Stomach (tissue), 19 donors: ENCODE measurements at places on chromosomes 6 and 20.

GRCh38 chr6:27128311-27129094 lies 119.0 kb upstream of the PRSS16 start:
- DNase-seq = no peak

DNA sequence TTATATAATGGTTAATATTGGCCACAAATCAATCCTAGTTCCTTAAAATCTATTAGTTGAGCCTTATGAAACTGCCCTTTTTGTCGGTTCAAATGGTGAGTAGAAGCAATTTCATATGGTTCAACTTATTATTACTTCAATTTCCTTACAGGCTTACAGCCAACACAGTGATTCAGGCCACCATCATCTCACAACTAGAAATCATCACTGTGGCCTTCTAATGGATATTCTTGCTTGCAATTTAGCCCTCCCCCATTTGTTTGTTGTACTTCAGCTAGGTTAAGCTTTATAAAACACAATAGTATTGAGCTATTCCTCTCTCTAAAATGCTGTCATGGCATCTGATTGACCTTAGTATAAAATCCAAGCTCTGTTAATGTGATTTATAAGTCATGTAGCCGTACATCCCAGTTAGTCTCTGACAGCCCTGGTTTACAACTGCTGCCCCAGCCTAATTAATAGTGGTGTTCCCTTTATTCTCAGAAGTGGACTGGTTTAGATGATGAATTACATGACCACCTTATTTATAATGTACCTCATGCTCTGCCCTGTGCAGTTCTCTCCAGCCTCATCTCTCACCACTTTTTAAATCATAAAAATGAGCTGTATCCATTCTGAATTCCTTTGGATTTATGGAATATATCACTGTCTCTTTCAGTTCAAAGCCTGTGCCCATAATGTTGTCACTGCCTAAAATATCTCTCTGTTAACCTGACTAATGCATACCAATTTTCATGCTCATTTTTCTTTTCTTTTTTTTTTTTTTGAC lies 36.7 kb downstream of the LAMA2 start:
- no peak for DNase-seq

- peak; percentile 30 for DNase-seq
These were observed 10.8 kb upstream of the EYA2 start for GRCh38 chr20:46883892-46884291.

DNA sequence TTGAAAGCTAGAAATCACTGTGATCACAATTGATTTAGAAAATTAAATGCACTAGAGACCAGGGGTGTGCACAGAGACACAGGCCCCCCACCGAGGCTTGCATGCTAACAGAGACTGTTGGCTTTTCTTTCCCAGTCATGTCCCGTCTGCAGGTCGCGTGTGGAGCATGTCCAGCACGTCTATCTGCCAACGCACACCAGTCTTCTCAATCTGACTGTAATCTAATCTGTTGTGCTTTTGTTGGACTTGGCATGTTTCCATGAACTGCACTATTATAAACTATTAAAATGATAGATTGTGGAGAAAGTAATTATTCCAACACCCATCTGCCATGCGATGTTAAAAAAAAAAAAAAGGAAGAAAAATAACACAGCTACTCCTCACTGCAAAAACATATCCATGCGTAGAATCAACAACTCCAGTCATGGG lies 17.7 kb downstream of the MYLIP start:
- peak; percentile 70 for DNase-seq

DNA sequence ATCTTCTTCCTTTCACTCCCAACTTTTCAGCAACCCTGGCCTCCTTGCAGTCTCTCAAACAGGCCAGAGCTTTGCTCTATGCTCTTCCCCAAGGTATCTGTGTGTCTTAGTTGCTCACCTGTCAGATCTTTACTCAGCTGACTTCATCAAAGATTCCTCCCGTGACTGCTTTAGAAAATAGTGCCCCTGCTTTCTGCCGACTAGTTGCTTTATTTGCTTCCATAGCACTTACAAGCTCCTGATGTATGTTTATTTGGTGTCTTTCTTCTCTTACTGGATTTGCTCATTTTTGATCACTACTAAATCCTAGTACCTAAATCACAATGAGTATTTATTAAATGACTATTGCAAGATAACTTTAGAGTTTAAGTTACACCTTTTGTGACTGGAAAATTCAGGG lies 5.9 kb downstream of the NDUFAF5 start:
- no peak for DNase-seq

- no peak for DNase-seq
These were observed 4.5 kb downstream of the LMBRD1 start for GRCh38 chr6:69792292-69792691.

DNA sequence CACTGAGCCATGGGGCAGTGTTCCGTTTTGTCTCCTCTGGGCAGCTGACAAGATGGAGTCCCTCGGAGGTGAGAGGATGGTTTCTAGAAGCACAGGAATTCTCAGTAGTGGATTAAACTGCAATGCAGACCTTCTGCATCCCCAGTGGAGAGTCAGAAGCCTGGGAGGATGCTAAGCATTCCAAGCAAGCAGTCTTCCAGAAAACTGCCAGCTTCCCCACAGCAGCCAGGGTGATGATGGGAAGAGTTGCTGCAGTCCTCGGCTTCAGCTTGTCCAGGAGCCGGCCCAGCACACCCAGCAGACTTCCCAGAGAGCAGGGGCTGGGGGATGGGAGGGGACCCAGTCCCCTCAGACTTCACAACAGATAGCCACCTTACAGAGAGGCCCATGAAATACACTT lies 163.6 kb downstream of the LY86 start:
- DNase-seq = no peak

- DNase-seq = no peak
These were observed 37.4 kb downstream of the ATXN1 start for GRCh38 chr6:16723826-16724225.

DNA sequence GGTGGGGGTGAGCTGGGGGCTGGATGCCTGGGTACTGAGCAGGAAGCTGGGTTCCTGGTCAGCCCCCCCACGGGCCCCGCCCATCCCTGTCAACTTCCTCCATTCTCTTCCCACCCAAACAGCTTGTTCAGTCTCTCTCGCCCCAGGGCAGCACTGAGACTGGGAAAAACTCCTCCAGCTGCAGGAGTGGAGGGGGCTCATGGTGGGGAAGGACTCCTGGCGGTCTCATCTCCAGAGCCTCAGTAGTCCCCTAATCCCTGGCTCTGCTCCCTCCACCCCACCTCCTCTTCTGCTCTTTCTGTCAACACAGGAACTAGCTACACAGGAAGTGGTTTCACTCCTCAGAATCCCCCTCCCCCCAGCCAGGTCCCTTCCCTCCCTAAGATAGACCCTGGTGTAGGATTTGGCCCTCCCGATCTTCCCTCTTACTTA lies at the start of gene GPSM3:
GPSM3 (minus strand) TSS at position 36 of the 432 bp plus-strand sequence. CDS start 130 bp downstream, outside the sequence.
- DNase-seq = peak; percentile 85

- DNase-seq = no peak
These were observed 44.1 kb downstream of the RALY start for GRCh38 chr20:34037767-34038166.

- DNase-seq = peak; percentile 75
These were observed 100.9 kb downstream of the PREP start for GRCh38 chr6:105301756-105302616.

DNA sequence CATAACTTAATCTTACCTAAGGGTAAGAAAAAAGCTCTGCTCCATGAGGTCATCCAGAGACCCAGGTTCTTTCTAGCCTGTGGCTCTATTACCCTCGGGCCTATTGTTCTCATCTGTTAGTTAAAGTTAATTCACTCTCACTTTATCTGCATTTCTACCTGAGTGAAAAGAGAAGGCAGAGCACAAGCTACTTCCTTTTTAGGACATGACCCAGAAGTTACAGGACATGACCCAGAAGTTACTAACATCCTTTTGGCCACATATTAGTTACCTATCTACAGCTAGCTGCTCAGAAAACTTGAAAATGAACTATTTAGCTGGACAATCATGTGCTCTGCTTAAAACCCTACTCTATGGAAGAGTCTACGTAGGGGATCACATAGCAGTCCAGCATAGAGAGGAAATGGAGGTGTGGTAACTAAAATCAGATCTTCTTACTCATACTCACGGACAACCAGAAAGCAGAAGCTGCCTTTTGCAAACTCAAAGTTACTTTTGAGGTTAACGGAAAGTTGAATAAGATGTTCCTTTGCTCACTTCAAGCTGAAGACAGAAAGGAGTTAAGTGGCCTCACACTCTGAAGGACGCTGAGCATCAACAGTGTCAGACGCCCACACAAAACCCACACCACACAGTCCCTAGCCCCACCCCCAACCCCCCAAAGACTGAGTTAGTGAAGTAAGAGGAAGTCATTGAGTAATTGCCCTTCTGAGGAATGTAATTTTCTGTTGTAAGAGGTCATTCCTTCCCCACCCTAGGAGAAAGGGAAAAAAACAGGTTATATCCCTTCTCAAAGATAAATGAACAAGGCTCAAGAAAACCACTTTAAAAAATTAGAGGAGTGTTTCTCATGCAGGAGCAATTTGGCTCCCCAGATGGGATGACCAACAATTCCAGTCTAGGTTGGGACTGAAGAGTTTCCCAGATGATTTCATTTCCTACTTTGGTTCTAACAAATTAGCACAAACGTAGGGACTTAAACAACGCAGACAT lies 45.9 kb upstream of the TAB2 start:
- peak; percentile 35 for DNase-seq

- DNase-seq = no peak
These were observed 14.9 kb upstream of the ADIG start for GRCh38 chr20:38566036-38566598.

GRCh38 chr6:151054306-151054705 lies 185.5 kb upstream of the AKAP12 start:
- DNase-seq = peak; percentile 87

- DNase-seq = no peak
These were observed 36.5 kb downstream of the PPP1R16B start for GRCh38 chr20:38842026-38842425.

- peak; percentile 50 for DNase-seq
These were observed 1.3 kb downstream of the RIPOR3 start for GRCh38 chr20:50689864-50690649.

GRCh38 chr6:17855381-17855780 lies 132.1 kb downstream of the KIF13A start:
- no peak for DNase-seq

- no peak for DNase-seq
These were observed at the start of gene C6orf58 for GRCh38 chr6:127576874-127577273. TSS of gene C6orf58 (plus strand) at chr6:127577174. CDS start at chr6:127577186, 12 bp downstream.

DNA sequence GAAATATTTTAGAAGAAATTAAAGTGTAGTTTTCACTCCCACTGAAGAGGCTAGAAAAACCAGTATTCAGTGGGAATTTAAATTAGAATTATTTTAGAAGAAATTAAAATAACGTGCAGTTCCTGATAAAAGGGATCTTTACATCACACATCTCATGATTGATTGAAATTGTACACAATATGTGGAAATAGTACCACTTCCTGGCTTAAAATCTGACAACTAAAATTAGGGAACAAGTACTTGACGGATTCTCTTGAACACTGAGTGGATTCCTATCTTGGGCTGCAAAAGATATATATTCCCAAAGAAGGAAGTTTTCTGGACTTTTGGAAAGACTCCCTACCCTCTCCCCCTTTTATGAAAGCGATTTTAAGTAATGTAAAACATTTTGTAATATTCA lies 14.6 kb upstream of the MTCL3 start:
- no peak for DNase-seq

- DNase-seq = peak; percentile 81
These were observed 1.5 kb downstream of the E2F1 start for GRCh38 chr20:33684533-33685327.

- peak; percentile 90 for DNase-seq
These were observed 26.5 kb upstream of the RNF24 start for GRCh38 chr20:4041748-4042411.

DNA sequence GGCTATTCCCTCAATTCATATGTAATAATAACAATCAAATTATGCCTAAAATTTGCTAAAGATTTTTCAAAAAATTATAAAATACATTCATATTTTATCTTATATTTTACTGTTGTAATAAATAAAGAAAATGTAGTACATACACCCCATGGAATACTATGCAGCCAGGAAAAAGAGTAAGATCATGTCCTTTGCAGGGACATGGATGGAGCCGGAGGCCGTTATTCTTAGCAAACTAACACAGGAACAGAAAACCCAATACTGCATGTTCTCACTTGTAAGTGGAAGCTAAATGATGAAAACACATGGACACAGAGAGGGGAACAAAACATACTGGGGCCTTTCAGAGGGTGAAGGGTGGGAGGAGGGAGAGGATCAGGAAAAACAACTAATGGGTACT lies 584.2 kb upstream of the MMS22L start:
- no peak for DNase-seq

DNA sequence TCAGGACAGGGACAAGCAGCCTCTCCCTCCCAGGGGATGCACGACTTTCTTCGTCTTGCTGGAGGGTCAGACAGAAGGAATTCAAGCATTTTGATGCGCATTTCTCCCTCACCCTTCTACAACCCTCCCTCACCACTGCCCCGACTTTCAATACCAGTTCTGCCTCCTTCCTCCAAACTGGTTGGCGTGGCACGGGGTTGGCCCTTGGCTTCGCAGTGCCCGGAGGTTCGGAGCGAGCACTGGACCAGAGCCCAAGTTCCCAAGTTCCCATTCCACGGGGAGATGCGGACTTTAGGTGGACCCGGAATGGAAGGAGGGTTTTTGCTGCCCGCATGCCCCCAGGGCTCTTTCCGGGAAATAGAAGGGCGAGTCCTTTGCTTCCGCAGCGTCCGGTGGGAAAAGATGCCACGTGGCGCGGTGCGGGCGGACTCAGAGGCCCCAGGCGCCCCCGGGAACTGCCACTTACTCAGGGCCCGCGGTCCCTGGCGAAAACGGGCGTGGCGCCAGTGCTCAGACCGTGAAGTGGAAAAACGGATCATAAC lies 8.0 kb upstream of the LAMP5 start:
- no peak for DNase-seq

GRCh38 chr6:137233911-137234863 lies 15.0 kb upstream of the IFNGR1 start:
- no peak for DNase-seq
